ENCODE measurements at places on chromosomes 5 and 9.

- no peak for DNase-seq
Observed at GRCh38 chr5:146426853-146427618, 20.1 kb upstream of the TCERG1 start.

DNA sequence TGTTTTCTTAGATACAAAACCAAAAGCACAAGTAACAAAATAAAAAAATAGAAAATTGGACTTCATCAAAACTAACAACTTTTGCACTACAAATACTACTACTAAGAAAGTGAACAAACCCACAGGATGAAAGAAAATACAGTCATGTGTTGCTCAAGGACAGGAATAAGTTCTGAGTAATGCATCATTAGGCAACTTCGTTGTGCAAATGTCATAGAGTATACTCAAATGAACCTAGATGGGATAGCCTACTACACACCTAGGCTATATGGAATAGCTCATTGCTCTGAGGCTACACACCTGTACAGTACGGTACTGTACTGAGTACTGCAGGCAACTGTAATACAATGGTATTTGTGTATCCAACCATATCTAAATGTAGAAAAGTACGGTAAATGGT lies 88.3 kb downstream of the RAPGEF1 start:
- DNase-seq: no peak

- peak; percentile 31 for DNase-seq
Observed at GRCh38 chr9:93575796-93576257, 557 bp upstream of the PHF2 start.

DNA sequence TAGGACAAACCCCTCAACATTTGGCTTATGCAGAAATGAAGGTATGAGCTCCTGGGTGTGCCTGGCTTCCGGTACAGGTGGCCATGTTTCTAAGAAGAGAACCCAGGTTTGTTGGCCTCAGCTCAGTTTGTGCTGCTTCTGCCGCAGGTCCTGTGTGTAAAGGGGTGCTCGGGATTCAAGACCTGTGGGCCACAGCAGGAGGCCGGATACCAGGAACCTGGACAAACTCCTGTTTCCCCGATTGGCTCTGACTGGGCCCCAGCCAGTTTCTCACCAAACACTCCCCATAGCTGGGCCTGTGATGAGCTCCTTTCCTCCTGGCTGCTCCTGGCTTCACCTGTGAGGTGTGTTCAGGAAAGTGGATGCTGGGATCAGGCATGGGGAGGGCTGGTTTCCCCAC lies 271.2 kb upstream of the IRX2 start:
- DNase-seq: no peak

DNA sequence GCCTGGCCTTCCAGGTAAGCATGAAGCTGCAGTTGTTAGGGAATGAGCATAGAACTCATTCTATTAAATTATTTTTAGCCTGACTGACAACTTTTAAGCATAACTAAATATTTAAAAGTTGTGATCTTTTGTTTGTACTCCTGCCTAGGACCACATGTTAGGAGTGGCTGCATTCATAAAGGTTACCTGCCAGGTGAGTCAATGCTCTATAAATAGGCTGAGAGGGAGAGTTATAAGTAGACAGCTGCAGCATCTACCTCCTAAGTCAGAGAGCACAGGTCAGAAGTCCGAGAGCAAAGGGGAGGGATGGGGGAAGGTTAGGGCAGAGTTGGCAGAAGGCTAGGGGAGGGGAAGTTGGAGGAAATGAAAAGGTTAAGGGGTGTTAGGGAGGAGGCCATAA lies 292.4 kb upstream of the TLE4 start:
- DNase-seq: no peak
